ENCODE measurements at places on chromosomes 2 and 18.

- no peak for DNase-seq
Measured at GRCh38 chr2:192060161-192060560, 134.6 kb downstream of the TMEFF2 start.

GRCh38 chr2:130796290-130796689, 40.4 kb upstream of the ARHGEF4 start:
- DNase-seq, result no peak

DNA sequence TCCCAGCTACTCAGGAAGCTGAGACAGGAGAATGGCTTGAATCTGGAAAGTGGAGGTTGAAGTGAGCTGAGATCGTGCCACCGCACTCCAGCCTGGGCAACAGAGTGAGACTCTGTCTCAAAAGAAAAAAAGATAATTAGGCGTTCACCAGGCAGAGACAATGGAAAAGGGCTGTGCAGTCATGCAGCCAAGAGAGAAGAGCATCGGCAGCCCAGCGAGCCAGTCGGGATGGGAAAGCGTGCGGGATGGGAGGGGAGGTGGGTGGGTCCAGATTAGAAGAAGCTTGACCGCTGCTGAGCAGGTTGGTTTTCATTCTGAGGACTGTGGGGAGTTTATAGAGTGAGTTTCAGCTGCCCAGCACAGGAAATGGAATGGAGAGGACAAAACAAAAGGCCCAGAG, 15.0 kb upstream of the CYS1 start:
- no peak for DNase-seq

DNA sequence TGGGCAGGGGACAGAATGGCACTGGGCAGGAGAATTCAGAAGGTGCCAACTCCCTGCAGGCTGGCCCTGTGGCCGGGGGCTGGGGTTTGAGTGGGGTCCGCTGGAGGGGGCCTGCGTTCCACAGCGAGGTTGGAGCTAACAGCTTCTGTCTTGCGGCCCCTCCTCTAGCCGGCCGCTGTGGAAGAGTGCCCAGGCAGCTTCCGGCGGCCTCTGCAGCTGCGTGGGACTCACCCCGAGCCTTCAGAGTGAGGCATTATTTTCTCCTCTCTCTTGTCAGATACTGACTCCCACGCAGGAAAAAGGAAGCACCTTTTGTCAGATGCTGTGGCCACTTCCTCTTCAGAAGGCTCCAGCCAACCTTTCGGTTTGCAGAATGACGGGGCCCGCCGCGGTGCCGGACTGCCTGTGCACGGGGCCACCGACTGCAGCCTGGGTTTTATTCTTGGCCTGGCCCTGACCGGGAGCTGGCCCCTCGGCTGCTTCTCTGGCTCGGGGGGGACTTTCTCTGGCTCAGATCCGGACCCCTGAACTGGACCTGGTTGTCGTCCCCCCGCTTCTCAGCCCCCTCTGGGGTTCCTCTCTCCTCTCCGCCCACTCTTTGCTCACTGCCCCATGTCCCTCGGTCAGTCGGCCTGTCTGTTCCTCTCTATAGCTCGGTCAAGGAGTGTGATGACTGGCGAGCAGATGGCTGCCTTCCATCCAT, 40.1 kb downstream of the ARHGAP25 start:
- DNase-seq, result peak; percentile 93

DNA sequence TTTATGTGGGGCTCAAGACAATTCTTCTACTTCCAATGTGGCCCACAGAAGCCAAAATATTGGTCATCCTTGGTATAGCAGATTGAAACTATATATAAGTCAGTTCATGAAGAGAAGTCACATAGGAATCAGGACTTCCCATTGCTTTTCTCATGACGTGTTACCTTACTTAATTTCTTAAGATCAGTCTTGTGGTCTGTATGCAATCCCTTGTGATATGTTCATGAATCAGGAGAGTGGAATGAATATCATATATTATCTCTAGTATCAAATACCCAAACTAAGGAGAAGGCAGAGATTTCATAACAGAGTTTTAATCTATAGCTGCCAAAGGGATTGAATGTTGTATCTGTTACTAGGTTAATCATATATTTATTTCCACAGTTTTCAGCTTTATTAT, 1390.4 kb downstream of the SUCLG1 start:
- no peak for DNase-seq

DNA sequence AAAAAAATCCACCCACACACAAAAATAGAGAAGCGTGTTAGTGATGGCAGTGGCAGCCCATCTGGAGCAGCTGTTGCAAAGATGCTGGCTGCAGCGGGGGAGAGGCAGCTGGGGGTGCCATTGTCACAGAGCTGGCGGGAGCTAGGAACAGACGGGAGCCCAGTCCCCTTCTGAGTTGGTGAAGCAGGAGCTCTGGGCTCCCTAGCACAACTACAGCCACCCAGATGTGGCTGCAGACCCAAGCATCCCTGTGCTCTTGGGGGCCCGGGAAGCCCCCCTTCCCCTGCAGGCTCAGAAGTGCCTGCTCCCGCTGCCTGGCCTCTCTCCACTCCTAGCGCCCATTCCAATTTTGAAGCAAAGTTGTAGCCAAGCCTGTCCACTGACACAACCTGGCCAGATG, 366.6 kb upstream of the MC4R start:
- DNase-seq, result peak; percentile 48

GRCh38 chr2:5385596-5385995, 306.6 kb upstream of the SOX11 start:
- DNase-seq, result no peak

DNA sequence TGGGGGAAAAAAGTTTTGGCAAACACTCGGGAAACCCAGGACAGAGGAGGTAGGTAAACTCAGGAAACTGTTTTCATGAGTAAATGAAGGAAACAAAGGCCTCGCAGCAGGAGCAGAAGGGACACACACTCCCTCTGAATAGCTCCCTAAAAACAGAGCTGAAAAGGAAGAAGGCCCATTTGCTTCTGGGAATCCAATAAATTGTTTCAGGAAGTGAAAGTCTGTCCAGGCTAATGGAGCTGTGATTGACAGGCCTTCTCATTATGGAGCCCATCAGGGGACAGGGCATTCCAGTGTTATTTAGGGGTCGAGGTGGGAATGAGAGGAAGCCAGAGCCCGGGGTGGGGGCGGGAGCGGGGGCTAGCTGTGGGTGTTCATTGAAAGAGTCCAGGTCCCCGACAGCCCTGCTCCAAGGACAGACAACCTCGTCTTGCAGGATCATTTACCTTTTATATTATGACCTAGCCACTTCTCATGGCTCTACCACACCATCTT, 81.2 kb downstream of the GBX2 start:
- DNase-seq, result no peak

GRCh38 chr2:160402501-160402900, 91.1 kb downstream of the RBMS1 start:
- no peak for DNase-seq

- DNase-seq, result no peak
Measured at GRCh38 chr2:98909317-98910211, 26.5 kb downstream of the CRACDL start.

DNA sequence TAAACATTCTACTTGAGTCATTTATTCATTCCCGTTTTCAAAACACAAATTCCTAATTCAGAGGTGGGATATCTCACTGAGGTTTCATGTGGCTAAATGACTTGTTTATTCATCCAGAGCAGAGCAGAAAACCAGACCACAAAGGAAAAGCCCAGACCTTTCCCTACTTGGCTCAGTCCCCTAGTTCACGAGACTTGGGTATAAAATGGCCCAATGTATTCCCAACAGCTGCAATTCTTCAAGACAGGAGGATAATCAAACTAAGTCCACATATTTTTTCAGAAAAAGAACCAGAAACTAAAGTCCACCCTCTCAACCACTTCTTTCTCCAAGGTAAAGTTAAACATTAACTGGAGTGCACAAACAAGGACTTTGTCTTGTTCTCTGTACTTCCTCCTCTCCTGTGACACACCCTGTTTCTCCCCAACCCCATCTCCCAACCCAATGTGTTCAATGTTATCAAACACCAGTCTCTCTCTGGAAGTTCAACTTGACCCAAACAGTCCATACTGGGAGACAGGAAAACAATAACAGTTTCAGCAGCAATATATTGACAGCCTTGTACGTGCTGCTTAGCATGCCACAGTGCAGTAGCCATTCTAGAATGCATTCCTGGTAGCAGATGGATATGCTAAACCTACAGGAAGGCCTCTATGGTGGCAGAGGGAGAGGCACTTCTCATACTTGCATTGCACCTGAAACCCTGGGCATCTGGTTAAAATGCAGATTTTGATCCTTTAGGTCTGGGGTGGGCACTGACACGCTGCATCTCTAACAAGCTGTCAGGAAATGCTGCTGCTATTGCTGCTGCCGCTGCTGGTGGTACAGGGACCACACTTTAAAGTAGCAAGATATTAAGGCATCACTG, 110.7 kb downstream of the INO80D start:
- DNase-seq, result no peak

- DNase-seq, result no peak
Measured at GRCh38 chr18:47036298-47036874, 965 bp upstream of the ELOA2 start.
